HTR-8/SVneo (cell line): ENCODE measurements at places on chromosomes 4 and X.
A peak's percentile ranks its signal among the peaks of the same experiment; 100 is the strongest.

DNA sequence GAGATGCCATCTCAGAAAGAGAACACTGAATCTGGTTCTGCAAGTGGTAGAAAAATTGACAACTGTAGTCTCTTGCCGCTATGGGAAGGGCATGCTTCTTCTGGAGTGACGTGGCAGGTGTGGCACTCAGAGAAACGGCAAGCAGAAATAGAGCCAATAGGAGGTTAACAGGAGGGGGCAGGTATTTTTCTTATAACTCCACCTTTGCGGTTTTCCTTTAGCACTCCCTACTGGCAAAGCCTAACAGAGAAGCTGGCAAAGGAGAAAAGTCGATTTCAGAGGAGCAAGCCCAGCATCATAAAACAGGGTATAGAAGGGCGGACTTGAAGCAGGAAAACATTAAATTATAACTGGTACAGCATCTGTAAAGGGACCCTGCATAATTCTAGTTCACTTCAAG, 1382.2 kb downstream of the PCDH18 start:
- DNase-seq = no peak

- no peak for DNase-seq
Measured at GRCh38 chr4:94306713-94307112, 35.9 kb downstream of the HPGDS start.

DNA sequence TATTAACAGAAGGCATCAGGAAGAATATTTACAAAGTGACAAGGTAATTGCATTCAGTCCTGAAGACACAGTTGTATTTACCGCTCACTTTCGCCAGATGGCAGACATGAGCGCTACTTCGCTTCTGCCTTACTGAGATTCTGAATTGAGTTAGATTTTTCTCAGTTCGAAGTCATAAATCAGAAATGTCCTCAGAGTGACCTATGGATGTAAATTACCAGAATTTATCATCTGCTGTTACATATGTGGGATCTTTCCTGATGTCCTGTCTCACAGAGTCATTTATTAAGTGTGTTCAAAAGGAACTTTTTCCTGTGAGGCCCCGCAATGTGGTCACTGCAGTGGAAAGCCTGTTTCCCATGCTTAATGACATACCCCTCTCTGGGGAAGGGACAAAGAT, 97.3 kb upstream of the DCLK2 start:
- peak; percentile 52 for DNase-seq

DNA sequence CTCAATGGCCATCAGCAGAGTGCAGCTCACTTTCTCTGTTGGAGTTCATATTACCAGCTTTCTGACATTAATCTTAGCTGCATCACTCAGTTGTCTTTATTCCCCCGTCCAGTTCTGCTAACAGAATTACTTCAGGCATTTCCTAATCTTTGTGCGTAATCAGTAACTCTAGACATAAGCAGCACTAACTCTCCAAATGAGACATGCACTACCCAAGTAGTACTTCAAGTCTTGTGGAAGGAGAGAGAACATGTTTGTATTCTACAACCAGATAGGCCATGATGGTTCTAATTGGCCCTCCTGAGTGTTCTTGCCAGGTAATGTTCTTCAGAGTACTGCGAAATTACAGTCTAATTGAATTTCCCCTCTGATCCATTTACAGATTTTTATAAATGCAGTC, 448.5 kb upstream of the RPS6KA3 start:
- no peak for DNase-seq

DNA sequence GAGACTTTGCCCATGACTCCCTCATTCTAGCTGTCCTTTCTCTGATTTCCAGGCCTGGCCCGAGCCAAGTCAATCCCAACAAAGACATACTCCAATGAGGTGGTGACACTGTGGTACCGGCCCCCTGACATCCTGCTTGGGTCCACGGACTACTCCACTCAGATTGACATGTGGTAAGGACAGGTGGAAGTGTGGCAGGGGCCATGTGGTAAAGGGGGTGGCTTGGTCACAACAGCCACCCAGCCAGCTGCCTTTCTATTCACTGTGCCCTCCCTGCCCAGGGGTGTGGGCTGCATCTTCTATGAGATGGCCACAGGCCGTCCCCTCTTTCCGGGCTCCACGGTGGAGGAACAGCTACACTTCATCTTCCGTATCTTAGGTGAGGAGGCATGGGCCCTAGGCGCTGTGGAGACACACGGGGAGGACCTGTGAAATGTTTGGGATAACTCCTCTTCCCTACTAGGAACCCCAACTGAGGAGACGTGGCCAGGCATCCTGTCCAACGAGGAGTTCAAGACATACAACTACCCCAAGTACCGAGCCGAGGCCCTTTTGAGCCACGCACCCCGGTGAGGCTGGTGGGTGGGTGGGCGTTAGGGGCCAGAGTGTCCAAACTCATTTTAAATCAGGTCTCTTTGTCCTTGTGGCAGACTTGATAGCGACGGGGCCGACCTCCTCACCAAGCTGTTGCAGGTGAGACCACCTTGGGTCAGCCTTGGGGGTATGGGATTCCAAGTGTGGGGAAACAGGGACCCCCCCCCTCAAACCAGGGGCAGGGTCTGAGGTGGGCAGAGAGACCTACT, 6.1 kb upstream of the USP11 start:
- DNase-seq = no peak

GRCh38 chr4:139521754-139522401, 34.1 kb downstream of the SETD7 start:
- no peak for DNase-seq

GRCh38 chr4:3656416-3657356, 109.5 kb upstream of the ADRA2C start:
- no peak for DNase-seq

- DNase-seq = no peak
Measured at GRCh38 chr4:38292529-38292928, 332.3 kb downstream of the PTTG2 start.

- no peak for DNase-seq
Measured at GRCh38 chrX:74353984-74354383, 50.0 kb downstream of the ZCCHC13 start.

GRCh38 chr4:184384810-184385557, 89.4 kb downstream of the IRF2 start:
- no peak for DNase-seq

GRCh38 chr4:66589183-66589582, 918.9 kb upstream of the EPHA5 start:
- no peak for DNase-seq

DNA sequence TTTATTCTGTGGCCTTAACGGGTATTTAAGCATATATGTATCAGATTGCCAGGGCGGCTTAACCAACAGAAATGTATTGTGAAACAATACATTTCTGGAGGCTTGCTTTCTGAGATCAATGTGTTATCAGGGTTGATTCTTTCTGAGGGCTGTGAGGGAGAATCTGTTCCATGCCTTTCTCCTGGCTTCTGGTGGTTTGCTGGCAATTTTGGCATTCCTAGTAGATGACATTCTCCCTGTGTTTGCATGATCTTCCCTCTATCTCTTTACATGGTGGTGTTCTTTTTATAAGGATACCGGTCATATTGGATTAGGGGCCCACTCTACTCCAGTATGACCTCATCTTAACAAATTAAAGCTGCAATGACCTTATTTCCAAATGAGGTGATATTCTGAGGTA, 16.9 kb upstream of the CEP135 start:
- DNase-seq = no peak

DNA sequence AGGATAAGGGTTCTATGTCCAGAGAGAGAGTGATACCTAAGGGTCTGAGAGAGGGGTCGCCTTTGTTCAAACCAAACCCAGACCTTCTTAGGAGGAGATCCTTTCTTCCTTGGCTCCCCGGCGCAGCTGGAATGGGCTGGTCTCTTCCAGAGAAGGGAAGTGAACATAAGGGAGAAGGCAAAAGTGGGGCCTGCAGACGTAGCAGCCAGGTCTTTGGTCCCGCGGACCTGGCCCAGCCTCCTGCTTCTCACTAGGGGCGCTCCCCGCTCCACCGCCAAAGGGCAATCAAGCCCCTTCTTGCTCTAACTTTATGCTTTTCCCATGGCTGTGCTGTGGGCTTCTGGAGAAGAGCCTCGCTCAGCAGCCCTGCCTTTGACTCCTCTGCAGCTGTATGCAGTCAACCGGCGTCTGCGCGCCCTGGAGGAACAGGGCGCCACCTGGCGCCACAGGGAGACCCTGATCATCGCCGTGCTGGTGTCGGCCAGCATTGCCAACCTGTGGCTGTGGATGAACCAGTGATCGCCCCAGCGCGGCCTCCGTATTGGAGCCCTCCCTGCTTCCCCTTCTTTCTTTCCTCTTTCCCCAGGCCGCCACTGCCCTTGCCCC, 6.5 kb downstream of the FATE1 start:
- DNase-seq = no peak

DNA sequence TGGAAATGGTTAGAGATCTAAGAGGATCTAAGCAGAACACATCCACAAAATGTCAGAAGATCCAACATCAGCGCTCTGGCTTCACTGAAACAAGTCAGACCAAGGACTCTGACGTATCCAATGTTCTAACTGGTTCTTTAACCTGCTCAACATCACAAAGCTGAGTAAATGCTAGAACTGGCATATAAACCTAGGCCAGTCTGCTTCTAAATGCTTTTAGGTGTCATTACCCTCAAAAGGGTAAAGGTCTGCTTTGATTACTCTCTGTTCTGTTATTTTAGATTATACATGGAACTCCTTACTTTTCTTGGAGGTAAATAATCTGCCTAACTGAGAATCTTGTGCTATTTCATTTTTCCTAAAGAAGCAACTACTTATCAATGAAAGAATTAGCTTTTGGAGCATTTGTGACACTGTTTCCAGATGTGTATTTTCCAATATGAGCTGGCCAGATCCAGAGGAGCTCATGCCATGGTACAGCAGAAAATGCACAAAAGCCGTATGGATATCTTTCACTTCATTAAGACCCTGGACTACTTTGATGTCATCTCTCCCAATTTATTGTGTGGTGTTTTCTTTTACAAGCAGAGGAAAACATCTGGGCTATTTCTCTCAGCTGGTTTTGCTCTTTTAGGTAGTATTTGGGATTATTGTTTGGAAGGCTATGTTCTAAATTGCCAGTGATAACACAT, 123.5 kb downstream of the RASGEF1B start:
- no peak for DNase-seq
